ENCODE measurements at places on chromosomes 1 and 21.

DNA sequence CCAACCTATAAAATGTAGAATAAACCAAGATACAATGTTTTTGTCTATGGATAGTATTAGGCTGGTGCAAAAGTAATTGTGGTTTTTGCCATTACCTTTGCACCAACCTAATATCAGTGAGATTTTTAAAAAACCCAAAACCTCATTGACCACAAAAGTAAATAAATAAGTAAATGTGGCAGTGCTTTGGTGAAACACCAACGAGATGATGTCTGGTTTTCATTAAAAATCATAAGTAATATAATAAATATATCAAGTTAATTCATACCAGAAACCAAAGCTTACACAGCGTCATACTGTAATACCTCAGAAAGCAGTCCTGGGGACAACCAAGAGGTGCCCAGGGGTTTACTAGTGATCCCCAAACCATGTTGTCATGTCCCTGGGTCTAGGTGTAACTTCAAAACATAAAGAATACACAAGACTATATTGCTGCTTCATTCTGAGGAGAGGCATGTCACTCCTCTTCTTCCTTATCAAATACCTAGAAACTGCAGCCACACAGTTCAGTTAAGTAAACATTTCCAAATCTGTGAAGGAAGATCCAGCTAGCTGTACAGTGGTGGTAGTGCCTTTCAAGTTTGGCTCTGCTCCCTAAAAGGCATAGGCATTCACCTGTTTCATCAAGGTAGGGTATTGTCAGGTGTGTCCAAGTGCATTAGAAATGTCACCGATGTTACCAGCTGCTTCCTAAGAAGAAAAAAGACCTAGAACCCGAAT lies 51.6 kb upstream of the ZC3H11B start:
- DNase-seq: no peak

GRCh38 chr1:212118167-212118871 lies 82.8 kb downstream of the DTL start:
- DNase-seq: no peak

DNA sequence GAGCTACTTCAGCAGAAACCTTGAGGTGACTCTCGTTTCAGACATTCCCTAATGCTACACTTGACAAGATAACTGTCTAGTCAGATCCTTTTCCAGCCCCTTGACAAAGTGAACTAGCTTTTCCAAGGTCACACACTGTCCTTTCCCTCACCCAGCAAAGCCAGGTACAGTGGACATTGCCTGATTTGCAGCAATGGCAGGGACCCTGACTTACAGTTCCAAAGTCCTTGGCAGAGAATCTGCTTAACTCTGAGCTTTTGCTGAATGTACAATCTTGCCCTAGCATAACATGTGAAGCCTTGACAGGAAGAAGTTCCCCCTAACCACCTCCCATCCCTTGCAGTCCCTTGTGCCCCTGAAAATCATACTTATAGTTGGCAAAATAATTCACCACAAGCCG lies 37.1 kb downstream of the HSD3B2 start:
- DNase-seq: no peak

GRCh38 chr1:205665201-205666045 lies 14.9 kb downstream of the SLC45A3 start:
- DNase-seq: no peak

Measured in MM.1S (cell line).